ENCODE measurements at places on chromosomes 11 and 22. TPM values are rescaled to one million over a fixed set of nuclear protein-coding genes. Genes with fewer than 3 reads are reported as not detected.

DNA sequence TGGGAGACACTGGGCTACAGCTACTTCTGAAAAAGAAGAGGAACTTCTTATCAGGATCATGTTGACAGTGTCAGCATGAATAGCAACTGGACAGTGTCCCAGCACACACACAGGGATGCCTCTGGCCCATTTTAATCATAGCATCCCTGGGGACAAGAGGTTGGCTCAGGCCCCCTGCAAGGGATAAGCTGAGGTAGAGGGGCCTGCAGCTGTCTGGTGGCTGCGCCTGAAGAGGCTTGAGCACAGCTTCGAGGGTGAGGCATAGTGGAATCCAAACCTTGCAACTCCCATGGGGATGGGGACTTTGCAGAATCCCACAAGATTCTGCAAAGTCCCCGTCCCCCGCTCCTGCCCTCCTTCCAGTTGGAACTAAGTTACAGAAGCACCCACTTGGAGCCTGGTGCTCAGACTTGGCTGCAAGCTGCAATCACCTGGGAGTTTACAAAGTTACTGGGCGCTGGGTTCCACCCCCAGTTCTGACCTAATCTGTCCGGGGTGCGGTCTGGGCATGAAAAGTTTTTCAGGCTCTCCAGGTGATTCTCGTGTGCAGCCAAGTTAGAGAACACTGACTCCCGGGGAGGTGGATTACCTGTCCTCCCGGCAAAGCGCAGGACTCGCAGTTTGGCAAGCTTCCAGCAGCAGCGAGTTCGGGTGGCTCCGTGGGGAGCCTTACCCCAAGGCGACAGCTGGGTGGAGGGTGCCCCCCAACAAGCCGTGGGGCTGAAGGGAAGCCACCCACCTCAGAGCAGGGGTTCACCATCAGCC, 16.0 kb upstream of the LINC01488 start:
- no peak for DNase-seq
- H3K27me3 ChIP-seq: no peaks in the 10 kb centered on the region
- no peak overlapping the region for H3K4me3 ChIP-seq
- no peaks in the 10 kb centered on the region for H3K4me1 ChIP-seq

DNA sequence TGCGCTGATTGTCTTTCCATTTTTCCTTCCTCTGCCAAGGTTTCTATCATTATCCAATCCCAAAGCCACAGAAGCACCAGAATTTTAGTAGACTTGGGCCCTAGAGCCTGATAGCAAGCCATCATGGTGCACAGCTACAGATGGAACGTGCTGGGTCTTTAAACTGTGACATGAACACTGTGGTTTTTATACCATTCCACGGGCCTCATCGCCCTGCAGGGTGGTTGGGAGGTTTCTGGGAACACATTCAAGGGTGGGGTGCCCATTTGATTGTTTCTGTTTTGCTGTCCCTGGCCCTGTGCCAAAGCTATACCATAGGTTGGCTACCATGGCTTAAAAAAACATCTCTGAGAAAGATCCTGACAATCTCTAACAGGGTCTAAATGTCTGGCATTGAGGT, 151.9 kb downstream of the CACNA1I start:
- no peaks in the 10 kb centered on the region for H3K4me1 ChIP-seq
- DNase-seq: no peak
- no peaks in the 10 kb centered on the region for H3K27me3 ChIP-seq
- no peak overlapping the region for H3K4me3 ChIP-seq
- H3K27ac ChIP-seq: no peak overlapping the region

DNA sequence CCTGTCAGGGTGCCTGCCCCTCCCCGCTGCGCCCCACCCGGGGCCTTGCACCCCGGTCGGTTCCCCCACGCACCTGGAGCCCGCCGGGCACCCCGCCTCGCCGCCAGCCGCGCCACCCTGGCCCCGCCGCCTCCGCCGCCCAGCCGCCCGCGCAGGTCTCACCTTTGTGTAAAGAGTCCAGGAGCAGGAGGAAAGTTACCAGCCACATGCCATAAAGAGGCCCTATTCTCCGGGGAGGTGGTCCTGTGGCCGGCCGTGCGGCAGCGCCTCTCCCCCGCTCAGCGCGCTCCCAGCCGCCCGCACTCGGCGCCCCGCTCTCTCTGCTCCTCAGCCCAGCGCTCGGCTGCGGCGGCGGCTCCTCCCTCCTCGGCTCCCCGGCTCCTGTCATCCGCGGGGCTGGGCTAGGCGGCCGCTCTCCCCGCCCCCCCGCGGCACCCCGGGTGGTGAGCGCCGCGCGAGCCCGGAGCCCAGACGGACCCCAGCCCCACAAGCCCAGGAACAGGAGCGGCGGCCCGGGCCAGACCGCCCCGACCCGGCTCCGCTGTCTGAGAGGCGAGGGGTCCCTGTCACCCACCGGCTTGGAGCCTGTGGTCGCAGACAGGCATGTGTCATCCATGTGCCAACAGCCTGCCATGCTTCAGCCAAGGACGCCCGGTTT, at the start of gene DSCAML1:
DSCAML1 (minus strand) TSS at position 345 of the 658 bp plus-strand sequence; CDS start at position 208, 137 bp downstream.
- DNase-seq: no peak
- peaks cover 42% of the 10 kb centered on the region for H3K27me3 ChIP-seq
- H3K36me3 ChIP-seq: no peaks in the 10 kb centered on the region
- H3K27ac ChIP-seq: no peak within 1 kb of the TSS
- peak within 1 kb of the TSS; percentile 12 for H3K4me3 ChIP-seq
- H3K4me1 ChIP-seq: peaks cover 18% of the 10 kb centered on the region

The SCN2B gene
- total RNA-seq: not detected

The WNT11 gene
- 0.28 TPM for total RNA-seq

The LMNTD2 gene
- 1.2 TPM for total RNA-seq

The CCDC188 gene
- not detected for total RNA-seq

The RBMXL2 gene
- not detected for total RNA-seq
